ENCODE measurements at places on chromosomes 6 and 20.

GRCh38 chr6:46411456-46412197, 79.6 kb downstream of the RCAN2 start:
- DNase-seq = no peak

GRCh38 chr20:17810847-17811627, 111.3 kb downstream of the BANF2 start:
- DNase-seq = no peak

- no peak for DNase-seq
These were observed 50.7 kb downstream of the CLIC5 start for GRCh38 chr6:45965007-45965406.

- no peak for DNase-seq
These were observed 50.2 kb upstream of the UTRN start for GRCh38 chr6:144234935-144235334.

DNA sequence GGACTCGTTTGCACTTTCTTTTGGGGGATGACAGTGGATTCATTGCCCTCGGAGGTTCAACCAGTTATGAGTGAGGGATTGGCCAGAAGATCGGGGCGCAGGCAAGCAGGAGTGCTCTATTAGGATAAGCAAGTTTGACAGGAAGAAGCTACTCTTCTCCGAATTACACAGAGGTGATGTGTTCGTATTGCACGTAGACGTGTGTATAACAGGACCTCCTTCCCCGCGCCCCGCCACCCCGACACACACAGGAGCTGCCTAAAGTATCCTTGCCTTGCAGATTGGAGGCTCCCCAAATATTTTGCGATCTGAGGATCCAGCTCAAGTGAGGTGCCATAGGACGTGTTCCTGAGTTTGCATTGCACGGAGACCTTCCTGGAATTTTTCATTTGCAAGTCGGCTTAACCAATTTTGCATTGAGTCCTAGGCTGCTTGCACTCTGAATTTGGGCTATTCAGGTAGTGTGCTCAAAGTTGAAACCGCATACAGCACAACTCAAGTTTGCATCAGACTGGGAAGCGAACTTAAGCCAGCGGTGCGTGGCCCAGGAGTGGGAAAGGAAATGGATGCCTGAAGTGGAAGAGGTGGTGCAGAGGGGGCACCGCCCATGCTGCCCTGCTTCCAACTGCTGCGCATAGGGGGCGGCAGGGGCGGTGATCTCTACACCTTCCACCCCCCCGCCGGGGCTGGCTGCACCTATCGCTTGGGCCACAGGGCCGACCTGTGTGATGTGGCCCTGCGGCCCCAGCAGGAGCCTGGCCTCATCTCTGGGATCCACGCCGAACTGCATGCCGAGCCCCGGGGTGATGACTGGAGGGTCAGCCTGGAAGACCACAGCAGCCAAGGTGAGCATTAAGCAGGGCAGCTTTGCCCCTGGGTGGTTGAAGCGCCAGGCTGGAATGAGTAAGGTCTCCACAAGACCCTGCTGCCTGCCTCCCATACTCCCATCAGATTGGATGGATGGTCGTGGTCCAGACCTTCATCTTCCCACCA, 770 bp downstream of the TCF19 start:
- DNase-seq = no peak

DNA sequence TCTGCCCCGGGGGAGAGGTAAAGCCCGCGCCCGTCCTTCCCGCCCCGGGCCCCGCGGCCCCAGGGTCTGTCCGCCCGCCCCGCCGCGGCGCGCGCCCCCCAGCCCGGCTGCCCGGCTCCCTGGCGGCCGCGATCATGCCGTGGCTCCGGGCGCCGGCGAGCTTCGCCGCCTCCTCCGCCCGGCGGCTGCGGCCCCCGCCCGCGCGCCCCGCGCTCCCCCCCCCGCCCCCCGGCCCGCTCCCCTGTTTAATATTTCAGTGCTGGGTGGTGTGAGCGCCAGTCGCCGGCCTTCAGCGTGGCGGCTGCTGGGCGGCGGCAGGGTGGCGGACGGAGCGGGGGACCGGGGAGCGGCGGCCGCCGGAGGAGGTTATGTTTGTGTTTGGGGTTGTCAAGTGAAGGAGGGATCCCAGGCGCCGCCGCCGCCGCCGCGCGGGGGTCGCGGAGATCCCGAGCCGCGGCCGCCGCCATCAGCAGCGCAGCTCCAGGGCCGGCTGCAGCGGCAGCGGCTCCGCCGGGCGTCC, at the start of gene HIVEP1:
Gene HIVEP1, plus strand, starts transcription at position 275 of the 520 bp plus-strand sequence. CDS start 3,317 bp downstream, outside the sequence.
- no peak for DNase-seq

DNA sequence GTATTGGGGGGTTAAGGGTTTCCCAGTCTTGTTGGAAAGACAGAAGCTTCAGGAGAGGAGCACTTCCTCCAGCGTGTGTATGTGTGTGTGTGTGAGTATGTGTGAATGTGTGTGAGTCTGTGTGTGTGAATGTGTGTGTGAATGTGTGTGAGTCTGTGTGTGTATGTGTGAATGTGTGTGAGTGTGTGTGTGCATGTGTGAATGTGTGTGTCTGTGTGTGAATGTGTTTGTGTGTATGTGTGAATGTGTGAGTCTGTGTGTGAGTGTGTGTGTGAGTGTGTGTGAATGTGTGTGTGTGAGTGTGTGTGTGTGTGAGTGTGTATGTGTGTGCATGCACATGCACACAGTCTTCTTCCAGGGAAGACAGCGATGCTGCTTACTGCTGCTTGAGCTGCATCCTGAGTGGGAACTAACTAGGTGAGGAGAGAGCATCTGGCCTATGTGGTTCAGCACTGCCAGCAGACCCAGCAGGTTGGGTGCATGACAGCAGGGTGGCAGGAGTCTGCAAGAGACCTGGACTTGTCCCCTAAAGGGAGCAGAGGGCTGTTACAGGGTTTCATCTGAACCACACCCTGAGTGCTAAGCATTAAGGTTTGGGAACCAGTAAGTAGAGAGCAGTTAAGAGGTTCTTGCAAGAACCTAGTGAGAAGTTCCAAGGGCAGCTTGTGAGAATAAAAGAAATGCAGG, 22.7 kb upstream of the CCND3 start:
- no peak for DNase-seq

GRCh38 chr20:25496968-25497401, 88.3 kb downstream of the NINL start:
- no peak for DNase-seq

DNA sequence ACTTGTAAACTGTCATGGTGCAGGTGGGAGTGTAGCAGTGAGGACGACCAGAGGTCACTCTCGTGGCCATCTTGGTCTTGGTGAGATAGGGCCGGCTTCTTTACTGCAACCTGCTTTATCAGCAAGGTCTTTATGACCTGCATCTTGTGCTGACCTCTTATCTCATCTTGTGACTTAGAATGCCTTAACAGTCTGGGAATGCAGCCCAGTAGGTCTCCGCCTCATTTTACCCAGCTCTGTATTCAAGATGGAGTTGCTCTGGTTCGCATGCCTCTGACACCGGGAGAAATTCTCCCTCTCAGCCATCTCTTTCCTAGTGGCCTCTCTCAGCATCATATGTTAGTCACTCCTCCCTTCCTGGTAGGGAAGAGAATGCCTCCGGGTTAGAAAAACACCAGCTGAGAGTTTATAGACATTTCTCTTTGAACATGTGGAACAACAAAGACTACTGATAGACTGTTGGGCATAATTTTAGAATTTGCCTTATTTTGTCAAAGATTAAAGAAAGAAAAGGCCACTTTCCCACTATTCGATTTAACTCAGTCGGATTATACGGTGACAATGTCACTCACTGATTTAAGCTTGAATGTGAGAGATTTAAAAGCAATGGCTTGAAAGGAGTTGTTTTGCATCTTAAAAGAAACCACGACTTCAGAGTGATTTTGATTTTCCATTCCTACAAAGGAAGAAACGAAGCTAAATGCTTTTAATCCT, 67.9 kb upstream of the SNX9 start:
- DNase-seq = no peak

- DNase-seq = no peak
These were observed 5.9 kb downstream of the CCND3 start for GRCh38 chr6:41935685-41936072.

GRCh38 chr20:63890201-63890576, 4.7 kb upstream of the DNAJC5 start:
- no peak for DNase-seq
